Left ventricle myocardium superior (tissue), 1 donor: ENCODE measurements at places on chromosomes 12 and 14. TPM values are rescaled to one million over a fixed set of nuclear protein-coding genes. Genes with fewer than 3 reads are reported as not detected.

DNA sequence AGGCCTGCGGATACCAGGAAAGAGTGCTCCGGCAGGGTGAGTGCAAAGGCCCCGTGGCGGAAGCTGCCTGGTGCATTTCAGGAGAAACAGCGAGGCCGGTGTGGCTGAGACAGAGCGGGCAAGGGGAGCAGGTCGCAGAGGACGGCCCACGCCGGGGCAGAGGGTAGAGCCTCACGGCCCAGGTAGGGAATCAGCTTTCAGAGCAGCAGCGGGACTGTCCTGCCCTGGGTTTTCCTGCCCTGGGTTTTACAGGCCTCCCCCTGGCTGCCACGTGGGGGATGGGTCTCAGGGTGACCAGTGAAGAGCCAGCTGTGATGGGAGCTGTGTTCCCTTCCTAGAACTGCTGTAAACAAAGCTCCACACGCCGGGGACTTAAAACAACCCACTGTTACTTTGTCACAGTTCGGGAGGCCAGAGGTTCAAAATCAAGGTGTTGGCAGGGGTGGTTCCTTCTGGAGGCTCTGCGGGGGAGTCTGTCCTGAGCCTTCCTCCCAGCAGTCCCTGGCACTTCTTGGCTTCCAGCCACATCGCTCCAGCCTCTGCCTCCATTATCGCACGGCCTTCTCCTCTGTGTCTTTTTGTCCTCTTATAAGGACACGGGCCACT is 10.4 kb downstream of the NCOR2 start:
- DNase-seq = no peak

Gene TRHDE
- total RNA-seq = 0.35 TPM

- DNase-seq = no peak
Observed at GRCh38 chr12:58247633-58248032, 306.3 kb downstream of the ATP23 start.

- DNase-seq = no peak
Observed at GRCh38 chr12:7981446-7981845, 45.5 kb upstream of the SLC2A3 start.

GRCh38 chr14:36656687-36657398 is 4.8 kb upstream of the PAX9 start:
- no peak for DNase-seq

DNA sequence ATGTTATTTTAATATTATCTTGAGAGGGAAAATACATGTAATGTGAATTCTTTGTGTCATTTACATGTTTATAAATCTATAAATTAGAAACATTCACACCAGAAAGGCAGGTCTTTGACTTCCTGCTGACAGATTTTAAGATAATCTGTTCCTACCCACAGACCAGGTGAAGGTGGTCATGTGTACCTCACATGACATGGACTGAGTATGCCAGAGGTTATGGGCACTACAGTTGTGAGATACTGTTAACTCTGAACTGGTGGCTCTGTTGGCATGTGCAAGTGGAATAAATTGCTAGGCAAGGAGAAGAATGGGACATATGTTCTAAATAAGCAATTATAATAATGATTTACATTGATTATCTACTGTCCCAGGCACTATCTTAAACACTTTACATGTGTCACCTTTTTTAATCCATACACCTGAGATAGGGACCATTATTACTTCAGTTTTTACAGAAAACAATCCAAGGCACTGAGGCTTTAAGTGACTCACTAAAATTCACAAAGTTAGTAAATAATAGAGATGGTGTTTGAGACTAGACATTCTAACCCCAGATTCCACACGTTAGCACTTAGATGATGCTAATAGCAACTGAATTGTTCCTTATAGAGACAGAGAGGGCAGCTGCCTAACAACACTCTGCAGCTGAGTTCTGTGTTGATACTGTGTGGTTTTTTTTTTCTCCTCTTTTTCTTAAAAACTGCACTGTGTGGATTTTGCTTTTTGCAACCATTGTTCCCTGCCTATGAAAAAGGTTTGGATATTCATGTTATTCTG is 23.8 kb downstream of the SLC16A7 start:
- DNase-seq = no peak

DNA sequence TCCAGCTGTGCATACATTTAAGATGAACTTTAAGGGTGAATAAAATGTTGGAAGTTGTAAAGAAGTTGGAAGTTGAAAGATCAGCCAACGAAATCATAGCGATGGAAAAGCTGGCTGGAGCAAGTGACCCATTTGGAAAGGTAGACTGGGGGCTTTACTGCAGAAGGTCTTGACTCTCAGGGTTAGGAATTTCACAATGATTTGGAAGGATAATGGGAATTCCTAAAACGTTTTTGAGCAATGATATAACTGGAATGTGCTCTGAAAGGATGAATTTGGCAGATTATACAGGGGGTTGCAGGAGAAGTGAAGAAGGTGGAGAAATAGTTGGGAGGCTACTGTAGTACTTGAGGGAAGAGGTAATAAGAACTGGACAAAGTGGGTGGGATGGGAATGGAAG is 27.4 kb downstream of the EMP1 start:
- DNase-seq = no peak

GRCh38 chr12:107845980-107846659 is 71.6 kb downstream of the ASCL4 start:
- no peak for DNase-seq

Gene NID2
- 41.3 TPM for total RNA-seq
